ENCODE measurements at places on chromosomes 16 and 17.
A peak's percentile ranks its signal among the peaks of the same experiment; 100 is the strongest.

- peak; percentile 50 for DNase-seq
These were observed 773 bp downstream of the SYNGR3 start for GRCh38 chr16:1990351-1991134.

- DNase-seq = no peak
These were observed 7.2 kb downstream of the SPPL2C start for GRCh38 chr17:45851873-45852272.

DNA sequence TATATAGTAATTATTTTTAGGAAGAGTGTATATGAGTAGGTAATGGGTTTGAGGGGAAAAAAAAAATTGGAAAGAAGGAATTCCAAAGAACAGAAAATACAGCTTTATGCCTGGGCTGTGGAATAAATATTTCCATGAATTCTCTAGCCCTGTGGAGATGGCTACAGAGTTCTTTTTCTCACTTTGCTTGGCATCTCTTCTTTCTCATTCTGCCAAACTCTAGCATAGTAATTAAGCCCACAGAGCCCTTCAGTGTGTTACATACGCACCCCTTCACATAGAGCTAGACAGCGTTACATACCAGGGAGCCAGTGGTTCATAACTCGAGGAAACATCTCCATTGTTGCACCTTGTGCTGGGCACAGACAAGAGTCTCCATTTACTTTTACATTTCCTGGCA, 621.1 kb downstream of the CDH8 start:
- no peak for DNase-seq

- DNase-seq = no peak
These were observed 27.8 kb upstream of the MEIOC start for GRCh38 chr17:44628243-44629188.

DNA sequence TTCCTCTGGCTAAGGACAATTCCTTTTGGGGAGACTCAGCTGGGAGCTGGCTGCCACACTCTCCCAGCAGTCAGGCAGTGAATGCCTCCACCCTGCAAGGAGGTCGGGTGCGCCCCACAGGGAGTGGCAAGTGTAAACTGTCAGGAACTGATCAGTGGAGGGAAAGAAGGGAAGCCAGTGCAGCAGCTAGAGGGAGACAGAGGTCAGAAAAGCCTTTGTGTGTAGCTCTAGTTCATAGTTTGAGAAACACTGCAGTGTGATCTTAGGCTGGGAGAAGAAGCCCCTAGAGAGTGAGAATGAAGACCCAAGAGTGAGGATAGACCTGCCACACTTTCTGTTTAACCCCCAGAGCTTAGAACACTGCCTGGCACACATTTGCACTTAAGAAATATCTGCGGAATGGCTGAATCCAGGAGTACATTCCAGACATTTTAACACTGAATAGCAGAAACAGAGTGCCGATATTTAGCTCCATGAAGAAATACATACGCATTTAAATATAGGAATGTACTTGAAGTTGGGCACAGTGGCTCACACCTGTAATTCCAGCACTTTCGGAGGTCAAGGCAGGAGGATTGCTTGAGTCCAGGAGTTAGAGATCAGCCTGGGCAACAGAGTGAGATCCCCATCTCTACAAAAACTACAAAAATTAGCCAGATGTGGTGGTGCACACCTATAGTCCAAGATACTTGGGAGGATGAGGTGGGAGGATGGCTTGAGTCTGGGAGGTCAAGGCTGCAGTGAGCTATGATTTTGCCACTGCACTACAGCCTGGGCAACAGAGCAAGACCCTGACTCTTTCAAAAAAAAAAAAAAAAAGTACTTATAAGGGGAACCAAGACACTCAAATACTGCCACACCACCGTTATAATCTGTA, 11.1 kb upstream of the SLC5A11 start:
- DNase-seq = no peak

GRCh38 chr17:19364699-19365498, 2.4 kb upstream of the B9D1 start:
- DNase-seq = no peak

DNA sequence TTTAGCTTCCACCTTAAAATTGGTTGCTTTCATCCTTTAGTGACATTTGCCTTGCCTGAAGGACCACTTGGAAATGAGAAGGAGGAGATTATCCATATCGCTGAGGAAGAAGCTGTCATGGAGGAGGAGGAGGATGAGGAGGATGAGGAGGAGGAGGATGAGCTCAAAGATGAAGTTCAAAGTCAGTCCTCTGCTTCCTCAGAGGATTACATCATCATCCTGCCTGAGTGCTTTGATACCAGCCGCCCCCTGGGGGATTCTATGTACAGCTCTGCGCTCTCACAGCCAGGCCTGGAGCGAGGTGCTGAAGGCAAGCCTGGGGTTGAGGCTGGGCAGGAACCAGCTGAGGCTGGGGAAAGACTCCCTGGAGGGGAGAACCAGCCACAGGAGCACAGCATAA, 11.5 kb upstream of the TMEM106A start:
- DNase-seq = no peak

GRCh38 chr17:63698886-63699637, 863 bp downstream of the LIMD2 start:
- DNase-seq = peak; percentile 84

- DNase-seq = no peak
These were observed 24.9 kb downstream of the KCNJ16 start for GRCh38 chr17:70099884-70100283.

DNA sequence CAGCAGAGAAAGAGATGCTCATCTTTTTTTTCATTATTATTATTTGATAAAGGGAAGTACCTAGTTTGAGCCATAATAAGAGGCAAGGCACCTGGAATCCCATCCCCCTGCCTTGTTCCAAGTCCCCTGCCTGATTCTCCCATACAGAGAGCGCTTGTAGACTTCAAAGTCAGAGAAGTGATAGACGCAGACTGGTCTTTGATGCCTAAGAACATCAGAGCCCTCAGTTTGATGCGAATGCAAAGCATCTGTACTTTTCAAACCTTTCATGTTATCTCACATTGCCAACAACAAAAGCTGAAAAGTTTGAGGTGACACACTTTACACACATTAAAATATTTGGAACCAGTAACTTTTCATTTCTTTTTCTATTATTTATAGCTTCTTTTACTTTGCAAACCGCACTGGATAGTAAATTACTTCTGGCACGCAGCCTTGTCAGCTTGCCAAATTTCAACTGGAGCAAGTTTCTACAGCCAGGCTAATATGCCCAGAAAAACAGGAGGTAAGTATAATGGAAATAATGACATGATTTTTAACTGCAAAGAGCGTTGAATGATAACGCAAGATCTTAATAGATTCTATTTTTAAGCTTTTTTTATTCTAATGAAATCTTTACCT, 5.9 kb upstream of the UTP6 start:
- no peak for DNase-seq

DNA sequence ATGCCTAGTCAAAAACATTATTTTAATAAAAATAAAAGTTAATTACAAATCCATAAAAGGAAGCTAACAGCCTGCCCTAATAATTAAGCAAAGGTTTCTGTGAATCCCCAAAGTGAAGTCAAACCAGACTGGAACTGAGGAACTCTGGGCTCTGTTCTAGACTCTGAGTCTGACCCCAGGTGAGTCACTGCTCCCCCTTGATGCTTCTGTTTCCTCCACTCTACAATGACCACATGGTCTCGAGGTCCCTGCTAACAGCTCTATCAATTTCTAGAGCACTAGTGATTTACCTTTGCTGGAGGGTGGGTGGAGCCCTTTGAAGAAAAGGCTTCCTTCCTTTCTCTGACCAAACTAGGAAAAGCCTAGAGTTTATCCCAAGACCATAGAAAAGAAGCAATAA, 32.4 kb downstream of the XPO6 start:
- DNase-seq = no peak

GRCh38 chr16:83400234-83400633, 407.5 kb upstream of the HSBP1 start:
- no peak for DNase-seq

- no peak for DNase-seq
These were observed 18.2 kb upstream of the BHLHA9 start for GRCh38 chr17:1251866-1252608.

DNA sequence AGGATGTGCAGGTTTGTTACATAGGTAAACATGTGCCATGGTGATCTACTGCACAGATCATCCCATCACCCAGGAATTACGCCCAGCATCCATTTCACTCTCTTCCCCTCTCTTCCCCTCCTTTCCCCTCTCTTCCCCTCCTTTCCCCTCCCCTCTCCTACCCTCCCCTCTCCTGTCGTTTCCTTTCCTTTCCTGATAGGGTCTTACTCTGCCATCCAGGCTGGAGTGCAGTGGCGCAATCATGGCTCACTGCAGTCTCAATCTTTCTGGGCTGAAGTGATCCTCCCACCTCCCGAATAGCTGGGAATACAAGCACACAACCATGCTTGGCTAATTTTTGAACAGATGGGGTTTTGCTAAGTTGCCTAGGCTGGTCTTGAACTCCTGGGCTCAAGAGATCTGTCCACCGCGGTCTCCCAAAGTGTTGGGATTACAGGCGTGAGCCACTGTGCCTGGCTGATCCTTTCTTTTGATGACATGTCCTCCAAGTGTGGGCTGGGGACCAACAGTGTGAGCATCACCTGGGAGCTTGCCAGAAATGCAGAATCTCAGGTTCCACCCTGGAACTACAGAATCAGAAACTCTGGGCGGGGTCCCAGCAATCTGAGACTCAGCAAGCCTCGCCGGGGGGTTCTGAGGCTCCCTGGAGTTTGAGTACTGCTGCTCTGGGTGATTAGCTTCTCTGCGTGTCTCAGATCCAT, 10.8 kb downstream of the ATP2C2 start:
- no peak for DNase-seq

GRCh38 chr16:4679156-4679849, 14.1 kb upstream of the NUDT16L1 start:
- DNase-seq = no peak

- DNase-seq = no peak
These were observed 210.1 kb upstream of the MAF start for GRCh38 chr16:79810449-79811189.

GRCh38 chr16:2090777-2091546, 43.2 kb downstream of the TSC2 start:
- DNase-seq = peak; percentile 34

DNA sequence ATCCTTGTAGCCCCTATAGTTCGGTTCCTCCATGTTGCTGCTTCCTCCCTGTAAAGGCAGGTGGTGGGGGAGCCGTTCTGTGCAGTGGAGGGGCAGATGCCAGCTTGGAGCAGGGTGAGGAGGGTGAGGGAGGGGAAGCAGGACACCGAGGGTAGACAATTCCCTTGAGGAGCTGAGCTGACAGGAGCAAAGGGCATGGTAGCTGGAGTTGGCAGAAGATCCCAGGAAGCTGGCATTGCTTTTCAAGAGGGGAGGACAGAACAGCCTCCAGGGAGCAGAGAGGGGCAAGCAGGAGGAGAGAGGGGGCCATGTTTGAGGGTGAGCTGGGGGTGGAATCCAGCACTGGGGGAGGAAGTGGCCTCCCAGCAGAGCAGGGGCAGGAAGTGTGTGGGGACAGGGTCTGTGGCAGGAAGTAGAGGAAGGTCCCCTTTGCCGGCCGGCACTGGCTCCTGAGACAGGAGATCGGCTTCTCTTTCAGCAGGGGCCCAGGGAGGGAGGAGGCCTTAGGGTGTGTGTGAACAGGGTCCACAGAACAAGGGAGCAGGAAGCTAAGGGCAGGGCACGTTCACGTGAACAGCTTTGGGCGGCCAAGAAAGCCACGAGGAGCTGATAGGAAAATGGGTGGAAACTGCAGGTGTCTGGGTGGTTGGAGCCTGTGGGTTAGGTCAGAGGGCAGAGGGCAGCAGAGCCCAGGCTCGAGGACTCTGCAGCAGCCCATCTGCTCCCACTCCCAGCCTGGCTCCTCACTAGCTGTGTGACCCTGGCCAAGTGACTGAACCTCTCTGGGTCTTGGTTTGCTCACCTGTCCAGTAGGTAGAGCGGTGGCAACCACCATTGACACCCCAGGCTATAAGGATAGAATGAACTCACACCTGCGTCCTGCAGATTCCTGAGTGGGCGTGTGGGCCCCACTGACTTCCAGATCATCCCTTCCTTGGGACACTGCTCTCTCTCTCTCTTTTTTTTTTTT, 17.5 kb upstream of the SPNS2 start:
- DNase-seq = peak; percentile 60

Measured in stimulated activated CD4-positive, alpha-beta T cell treated with anti-CD3 and anti-CD28 coated beads, Interleukin-15, amount 100 ng/mL, for 24 hours (primary cell).